ENCODE measurements at places on chromosomes 1 and 21.

- no peak for DNase-seq
Observed at GRCh38 chr1:192588546-192588945, 13.0 kb downstream of the RGS1 start.

DNA sequence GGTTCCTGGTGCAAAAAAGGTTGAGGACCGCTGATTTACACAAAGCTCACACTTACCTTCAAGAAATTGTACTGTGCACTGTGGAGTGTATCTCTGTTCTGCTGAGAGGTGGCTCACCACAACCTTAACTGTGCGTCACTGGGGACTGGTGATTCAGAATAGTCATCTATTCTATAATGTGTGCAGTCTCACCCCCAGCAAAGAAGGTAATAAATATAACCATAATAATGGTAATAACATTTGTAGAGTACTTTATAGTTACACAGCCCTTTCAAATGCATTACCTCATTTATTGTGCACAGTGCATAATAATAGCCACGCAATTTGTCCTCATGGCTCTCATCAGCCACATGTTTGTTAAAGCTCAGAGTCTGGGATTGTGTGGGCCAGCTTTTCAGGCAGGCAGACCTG lies 59.4 kb upstream of the DUSP10 start:
- DNase-seq, result no peak

DNA sequence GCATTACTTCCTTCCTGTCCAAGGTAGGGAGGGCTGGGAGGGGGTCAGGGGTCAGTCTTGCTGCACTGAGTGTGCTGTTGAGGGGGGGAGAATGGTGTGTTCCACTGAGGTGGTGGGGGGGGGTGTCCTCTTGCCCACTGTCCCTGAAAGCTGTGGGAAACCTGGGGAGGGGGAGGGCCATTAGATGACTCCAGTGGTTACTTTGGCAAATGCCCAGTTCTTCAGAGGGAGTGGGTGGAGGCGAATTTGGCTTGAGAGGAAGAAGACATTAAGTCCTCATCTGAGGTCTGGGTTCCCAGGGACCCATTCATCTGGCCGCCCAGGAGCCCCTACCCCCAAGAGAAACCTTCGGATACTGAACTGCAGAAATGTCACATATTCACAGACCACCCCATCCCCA lies 36.2 kb downstream of the MEF2D start:
- no peak for DNase-seq

DNA sequence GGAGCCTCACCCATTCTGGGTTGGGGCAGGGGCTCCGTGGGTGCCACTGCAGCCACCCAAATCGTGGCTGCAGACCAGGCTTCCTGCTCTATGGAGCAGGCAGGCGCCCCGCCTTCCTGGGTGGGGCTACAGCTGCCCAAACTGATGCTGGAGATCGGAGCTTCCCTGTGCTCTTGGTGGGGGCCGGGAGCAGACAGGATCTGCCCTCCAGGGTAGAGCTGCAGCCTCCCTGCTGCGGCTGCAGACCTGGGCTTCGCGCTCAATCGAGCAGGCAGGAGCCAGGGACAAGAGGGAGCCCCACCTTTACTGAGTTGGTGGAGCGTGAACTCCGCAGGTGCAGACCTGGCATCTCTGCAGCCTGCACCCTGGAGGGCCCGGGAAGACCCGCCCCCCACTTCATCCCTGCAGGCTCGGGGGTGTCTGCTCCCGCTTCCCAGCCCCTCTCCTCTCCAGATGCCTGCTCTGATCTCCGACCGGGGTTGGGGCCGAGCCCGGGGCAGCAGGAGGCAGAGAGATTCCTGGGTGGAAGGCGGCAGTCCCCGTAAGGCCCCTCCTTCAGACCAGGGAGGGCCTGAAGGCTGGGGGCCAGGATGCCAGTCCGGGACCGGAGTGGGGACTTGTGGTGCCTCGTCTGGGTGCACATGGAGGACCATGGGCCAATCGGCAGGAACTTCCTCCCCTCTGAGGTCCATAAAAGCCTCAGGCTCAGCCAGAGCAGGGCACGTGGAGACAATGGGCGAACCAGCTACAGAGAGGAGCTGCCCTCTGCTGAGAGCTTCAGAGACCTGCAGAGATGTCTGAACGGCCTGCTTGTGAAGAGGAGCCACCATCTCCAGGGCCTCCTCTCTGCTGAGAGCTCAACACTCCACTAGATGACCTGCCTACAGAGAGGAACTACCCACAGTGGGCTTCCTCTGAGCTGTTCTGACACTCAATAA lies 359.3 kb downstream of the SMYD3 start:
- DNase-seq, result no peak

GRCh38 chr1:222031318-222031717 lies 289.4 kb upstream of the DUSP10 start:
- no peak for DNase-seq

GRCh38 chr1:41734201-41734970 lies 184.3 kb downstream of the HIVEP3 start:
- DNase-seq, result no peak

DNA sequence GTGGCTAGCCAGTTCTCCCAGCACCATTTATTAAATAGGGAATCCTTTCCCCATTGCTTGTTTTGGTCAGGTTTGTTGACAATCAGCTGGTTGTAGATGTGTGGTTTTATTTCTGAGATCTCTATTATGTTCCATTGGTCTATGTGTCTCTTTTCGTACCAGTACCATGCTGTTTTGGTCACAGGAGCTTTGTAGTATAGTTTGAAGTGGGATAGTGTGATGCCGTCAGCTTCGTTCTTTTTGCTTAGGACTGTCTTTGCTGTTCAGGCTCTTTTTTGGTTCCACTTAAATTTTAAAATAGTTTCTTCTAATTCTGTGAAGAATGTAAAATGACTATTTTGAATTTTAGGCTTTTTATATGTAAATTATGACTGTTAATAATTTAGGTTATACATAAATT lies 68.9 kb downstream of the WDR64 start:
- no peak for DNase-seq

DNA sequence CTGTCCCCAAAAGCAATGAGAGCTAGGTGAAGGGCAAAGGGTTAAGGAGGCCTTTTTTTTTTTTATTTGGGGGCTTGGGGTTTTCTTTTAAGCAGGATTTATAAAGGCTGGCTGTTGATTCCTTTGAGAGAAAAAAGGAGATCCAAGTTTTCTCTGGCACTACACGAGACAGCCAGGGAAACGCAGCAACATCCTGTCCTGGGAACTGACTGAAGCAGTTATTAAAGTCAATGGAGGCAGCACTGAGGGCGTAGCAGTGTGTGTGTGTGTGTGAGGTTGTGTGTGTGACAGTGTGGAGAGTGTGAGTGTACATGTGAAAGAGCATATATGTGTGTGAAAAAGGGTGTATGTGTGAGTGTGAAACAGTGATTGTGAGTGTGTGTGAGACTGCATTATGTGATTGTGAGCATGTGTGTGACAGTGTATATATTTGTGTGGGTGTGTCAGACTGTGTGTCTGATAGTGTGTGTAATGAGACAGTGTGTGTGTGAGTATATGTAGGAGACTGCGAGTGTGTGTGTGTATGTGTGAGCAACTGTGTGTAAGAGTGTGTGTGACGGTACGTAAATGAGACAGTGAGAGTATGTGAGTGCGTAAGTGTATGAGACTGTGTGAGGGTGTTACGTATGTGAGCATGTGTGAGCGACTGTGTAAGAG lies 65.9 kb upstream of the TIAM1 start:
- DNase-seq, result no peak

DNA sequence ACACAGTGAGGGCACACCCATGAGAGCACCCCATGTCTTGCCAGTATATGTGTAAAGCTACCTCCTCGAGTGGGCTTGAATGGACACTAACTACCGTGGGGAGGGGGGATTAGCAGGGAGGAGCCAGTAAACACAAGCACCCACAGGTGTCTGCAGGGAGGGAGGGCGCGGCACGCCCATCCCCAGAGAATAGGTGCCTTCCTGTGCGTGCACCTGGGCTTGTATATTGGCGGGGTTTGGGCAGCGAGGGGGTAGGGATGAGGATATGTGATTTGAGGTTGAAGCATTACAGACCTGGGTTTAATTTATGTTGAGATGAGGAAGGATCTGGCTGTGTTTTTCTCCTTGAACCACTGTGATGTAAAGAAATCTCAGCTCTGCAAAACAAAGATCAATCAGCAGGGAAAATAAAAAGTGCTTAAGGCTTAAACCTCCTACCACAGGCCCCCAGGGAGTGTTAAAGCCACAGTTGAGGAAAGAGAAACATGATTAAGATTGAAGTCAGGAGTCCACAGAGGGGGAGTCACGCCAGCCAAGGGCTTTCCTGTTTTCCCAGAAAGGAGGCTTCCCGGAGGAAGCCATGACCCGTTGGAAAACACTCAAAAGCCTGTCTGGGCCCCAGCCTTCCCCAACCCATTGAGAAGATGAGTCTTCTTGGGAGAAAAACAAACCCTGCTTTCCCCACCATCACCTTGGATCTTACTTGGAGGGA lies 80.0 kb downstream of the CAMK2N1 start:
- no peak for DNase-seq

- DNase-seq, result no peak
Observed at GRCh38 chr1:226627924-226628611, 79.5 kb downstream of the STUM start.

- DNase-seq, result no peak
Observed at GRCh38 chr1:57637155-57637554, 213.3 kb upstream of the DAB1 start.

GRCh38 chr1:89487972-89488371 lies 36.7 kb upstream of the LRRC8B start:
- DNase-seq, result no peak

Measured in nephron progenitor cell (in vitro differentiated cells).